Epithelial cell of proximal tubule (primary cell): ENCODE measurements at places on chromosomes 2 and 18. TPM values are rescaled to one million over a fixed set of nuclear protein-coding genes. Genes with fewer than 3 reads are reported as not detected.

KIAA1328 gene
- total RNA-seq, result 2.7 and 8.2 TPM in 2 replicates

DNER gene
- total RNA-seq, result 1.3 and 2.7 TPM in 2 replicates

NTSR2 gene
- not detected in 2 replicates for total RNA-seq

GRCh38 chr18:3966642-3967358 lies 488.3 kb downstream of the DLGAP1 start:
- no peak for DNase-seq

- DNase-seq, result no peak
These were observed 53.4 kb downstream of the BOLA3 start for GRCh38 chr2:74094291-74094690.

- no peak for DNase-seq
These were observed 599.1 kb upstream of the FSHR start for GRCh38 chr2:49753344-49753985.

DNA sequence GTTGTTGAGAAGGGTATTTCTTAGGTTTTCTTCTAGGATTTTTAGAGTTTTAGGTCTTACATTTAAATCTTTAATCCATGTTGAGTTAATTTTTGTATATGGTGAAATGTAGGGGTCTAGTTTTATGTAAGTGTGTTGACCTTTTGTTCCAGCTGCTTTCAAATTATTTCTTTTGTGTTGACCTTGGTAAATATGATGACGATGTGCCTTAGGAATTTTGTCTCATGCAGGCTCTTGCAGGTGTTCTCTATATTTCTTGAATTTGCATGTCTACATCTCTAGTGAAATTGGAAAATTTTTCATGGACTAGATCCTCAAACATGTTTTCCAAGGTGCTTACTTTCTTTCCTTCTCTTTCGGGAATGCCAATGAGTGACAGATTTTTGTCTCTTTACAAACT lies 1609.3 kb upstream of the ZEB2 start:
- no peak for DNase-seq
